ENCODE measurements at places on chromosomes 3 and 15.

- no peak for DNase-seq
Measured at GRCh38 chr3:114718898-114719210, 425.0 kb downstream of the TIGIT start.

DNA sequence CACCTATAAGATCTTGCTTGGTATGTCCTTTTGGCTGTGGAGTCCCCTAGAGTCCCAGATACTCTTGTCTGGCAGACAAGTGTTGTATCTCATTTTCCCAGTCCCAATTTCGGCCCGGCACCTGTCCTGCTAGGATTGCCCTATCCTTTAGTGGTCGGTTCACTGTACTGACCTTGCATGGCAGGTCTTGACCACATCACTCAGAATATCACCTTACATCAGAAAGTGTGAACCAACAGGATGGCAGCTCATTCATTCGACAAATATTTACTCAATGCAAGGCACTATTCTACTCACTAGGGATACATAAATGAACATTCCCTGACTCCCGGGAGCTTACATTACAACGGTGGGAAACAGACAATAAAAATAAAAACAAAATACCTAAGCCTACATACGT, 5.7 kb upstream of the CCDC80 start:
- no peak for DNase-seq

DNA sequence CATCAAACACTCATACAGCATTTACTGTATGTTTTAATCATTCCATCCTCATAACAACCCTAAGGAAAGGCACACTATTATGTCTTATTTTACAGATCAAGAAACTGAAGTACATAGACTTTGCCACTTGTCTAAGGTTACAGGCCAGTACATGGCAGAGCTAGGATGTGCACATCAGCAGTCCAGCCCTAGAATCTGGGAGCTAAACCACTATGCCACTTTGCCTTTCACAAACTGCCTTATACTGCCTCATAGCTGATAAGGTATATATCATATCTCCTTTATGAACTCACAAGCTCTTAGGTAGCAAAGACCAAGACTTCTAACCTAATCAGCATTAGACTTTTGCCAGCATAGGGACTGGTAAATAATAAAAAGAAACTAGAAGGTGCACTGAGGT, 49.1 kb downstream of the MYO9A start:
- no peak for DNase-seq

DNA sequence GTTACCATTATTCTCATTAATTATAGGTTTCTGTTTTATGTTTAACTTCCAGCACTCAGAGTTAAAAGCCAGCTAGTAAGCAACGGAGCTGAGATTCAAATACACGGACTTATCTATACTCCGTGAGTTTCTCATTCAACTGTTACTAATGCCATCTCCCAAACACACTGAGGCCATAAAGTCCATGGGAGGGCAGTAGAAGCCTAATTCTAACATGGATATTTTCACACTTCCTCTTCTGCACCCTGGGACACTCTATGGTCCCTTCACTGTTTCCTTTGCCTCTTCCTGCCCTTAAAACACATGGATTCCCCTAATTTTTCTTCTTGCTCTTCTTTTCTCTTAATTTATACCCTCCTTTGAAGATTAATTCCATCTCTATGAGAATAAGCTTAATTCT, 245.0 kb downstream of the KLF13 start:
- no peak for DNase-seq

- DNase-seq, result no peak
Measured at GRCh38 chr15:100972975-100973350, 53.8 kb downstream of the LRRK1 start.

All from activated naive CD4-positive, alpha-beta T cell treated with anti-CD3 and anti-CD28 coated beads, Interleukin-2, amount 50 U/mL, for 72 hours (primary cell).